AG10803 (cell line): ENCODE measurements at places on chromosomes 1 and 21.

GRCh38 chr1:60425528-60425927, 352.0 kb upstream of the C1orf87 start:
- peak; percentile 5 for DNase-seq

DNA sequence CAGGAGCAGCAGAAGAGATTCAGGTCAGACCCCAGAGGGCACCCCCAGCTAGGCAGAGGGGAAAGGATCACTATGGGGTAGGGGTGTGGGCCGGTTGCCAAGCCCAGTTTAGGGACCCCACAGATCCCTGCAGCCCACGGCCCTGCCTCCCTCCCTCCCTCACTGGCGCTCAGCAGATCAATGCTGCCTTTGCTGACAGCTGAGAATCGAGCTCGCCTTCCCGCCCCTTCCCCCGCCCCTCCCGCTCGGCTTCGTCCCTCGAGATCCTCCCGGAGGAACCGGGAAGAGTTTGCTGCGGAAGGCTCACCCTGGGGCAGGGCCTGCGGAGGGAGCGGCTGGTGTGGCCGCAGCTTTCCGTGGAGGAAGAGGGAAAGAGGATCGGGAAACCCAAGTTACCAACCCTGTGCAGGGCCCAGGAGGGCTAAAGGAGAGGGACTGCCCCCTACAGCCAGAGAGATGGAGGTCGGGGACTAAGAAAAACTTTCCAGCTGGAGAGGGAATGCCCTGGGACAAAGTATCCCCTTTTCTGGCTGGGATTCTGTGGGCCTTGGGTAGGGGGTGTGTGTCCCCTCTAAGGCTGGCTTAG, 1.1 kb upstream of the KCNQ4 start:
- DNase-seq: no peak

DNA sequence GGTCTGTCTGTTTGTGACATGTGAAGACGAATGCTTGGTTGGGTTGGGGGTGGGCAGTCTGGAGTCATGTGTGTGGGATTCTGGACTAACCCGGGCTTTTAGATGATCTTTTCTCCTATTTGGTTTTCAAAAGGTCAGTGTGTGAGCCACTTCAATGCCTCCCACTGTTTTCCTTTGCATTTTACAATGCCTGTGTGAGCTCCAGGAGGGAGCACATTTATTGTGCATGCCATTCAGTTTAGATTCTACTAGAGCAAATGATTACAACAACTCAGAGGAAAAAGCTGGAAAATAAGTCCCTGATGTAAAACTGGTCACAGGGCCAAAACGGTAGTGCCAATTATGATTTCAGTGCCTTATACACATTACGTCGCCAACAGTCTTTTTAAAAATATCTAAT, 90.9 kb downstream of the LYPLAL1 start:
- DNase-seq: no peak

DNA sequence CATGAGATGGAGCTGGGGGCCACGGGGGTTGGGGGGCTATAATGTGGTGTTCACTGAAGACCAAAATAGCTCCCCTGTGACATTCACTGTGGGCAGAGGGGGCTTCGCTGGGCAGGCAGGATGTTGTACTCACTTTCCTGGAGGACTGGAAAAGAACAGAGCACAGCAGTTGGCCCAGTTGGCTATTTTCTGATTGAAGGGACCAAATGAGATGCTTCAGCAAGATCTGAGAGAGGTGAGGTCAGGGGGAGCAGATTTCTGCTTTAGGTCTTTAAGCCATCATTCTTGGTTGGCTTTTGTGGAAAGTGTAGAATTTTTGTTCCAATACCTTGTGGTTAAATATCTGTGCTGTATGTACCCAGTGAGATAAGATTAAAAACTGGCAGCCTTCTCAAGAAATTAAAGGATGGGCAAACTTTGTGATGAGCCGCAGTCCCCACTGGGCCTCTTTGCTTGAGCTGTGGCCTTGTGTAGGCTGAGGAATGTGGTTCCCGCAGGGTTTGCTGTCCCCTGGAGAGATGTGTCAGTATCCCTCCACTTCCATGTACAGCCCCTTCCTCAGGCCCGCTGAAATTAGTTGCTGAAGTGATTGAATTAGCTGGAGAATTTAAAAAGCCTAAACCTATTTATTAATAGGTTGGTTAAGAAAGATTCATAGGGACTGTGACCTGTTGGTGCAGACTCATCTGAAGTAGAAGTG, 80.7 kb downstream of the ATP5PO start:
- no peak for DNase-seq

GRCh38 chr1:9238550-9238949, 4.0 kb downstream of the H6PD start:
- no peak for DNase-seq

- no peak for DNase-seq
Measured at GRCh38 chr1:159302095-159302494, at the start of gene FCER1A. Gene FCER1A (plus strand): TSS chr1:159302336. CDS start chr1:159302365, 29 bp downstream.

DNA sequence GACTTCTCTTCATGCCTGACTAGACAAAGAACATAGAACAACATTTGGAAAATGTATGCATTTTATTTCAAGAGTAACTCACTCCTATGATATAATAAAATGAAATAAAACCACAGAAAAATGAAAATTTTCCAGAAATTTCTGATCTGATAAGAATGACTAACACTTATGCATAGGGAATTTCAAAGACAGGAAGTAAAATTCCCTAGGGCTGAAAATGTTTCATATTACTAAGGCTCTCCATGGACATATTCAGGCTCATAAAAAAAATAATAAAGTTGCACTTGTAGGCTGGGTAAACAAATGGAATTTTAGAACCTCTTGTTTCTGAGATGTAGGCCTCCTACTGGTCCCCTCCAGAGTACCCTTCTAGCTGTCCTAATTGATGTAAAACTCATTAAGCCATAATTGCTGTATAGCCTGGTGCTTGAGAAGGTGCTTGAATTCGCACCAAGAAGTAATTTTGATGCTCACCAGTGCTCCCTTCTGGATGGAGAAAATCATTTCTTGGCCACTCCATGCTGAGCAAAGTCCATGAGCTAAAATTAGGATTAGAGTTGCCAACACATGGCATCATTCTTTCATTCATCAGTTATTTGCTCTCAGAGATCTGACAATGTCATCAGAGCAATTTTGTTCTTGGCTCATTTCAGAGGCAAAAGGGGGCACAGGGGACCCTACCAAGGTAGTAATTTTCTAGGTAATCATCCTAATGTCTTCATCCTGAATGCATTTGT, 641.0 kb upstream of the CAMK1G start:
- DNase-seq: no peak

GRCh38 chr1:183198463-183198862, 12.4 kb downstream of the LAMC2 start:
- peak; percentile 63 for DNase-seq

GRCh38 chr1:15543589-15544568, 17.2 kb downstream of the DNAJC16 start:
- DNase-seq: peak; percentile 67

GRCh38 chr1:198333744-198334143, 176.9 kb downstream of the NEK7 start:
- no peak for DNase-seq

DNA sequence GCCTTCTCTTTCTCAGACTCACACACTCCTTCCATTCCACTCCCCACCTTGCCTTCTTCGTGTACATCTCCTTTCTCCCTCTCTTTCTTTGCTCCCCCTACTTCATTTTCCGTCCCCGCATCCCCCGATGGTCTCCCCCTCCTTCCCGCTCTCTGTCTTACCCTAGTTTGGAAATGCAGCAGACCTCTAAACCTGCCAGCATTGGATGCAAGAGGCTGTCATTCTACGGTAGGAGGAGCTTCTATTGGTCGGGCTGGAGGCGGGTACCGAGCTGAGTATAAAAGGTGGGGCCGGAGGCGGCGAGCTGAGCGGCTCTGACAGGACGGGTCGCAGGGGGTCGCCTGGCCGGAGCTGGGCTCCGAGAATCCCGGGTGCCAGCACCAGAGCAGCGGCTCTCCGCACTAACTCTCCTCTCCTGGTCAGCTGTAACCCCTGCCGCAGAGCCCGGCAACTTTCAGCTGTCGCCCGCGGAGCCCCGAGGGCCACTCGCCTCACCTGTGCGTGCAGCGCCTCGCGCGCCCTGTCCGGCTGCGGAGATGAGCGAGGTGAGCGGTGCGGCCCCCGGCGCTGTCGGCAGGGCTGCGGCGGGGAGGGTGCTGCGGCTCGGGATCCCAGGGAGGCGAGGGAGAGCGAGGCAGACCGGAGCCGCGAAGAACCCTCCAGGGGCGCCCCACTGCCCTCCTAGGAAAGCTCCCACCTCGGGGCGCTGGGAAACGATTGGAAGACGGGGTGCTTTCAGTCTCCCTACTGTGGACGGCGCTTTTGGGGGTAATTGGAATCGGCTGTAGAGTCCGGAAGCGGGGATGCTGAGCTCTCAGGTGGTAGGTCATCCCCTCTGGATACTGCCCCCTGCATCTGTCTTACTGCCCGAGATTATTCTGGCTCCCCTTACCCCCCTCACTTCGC, at the start of gene PCP4L1:
TSS of gene PCP4L1 (plus strand) at position 307 of the 906 bp plus-strand sequence. CDS start at position 537, 230 bp downstream.
- DNase-seq: peak; percentile 29

DNA sequence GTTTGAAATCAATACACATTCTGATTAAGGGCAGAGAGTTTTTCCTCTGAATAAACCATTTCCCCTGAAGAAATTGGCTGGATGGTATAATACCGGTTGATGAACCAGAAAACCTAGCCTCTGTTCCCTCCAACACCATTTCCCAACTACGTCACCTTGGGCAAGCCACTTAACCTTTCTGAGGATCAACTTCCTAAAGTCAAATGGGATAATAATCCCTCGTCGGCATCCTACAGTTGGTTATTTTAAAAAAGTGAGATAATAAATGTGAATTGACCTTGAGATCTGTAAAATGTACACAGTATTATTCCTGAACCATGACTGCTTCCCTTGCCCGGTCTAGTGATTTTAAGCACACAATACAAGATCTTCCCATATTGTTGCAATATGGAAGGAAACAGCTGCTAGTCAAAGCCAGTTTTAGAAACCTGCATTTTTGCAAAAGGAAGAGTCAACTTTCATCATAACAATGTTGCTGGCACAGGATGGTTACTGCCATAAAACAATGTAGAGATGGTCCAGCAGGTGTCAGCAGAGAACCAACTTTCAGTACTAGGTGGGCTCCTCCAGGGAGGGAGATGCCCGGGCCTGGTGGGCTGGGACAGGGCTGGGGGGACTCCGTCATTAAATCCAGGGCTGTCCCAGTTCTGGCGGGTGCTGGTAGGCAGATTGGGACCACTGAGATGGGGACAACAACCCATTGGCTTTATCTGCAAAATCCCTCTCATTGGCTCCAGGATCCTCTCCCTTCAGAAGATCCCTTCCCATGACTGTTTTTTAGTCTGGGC, 5.2 kb upstream of the HLX start:
- DNase-seq: peak; percentile 71
